ENCODE measurements at places on chromosomes 4 and X.
A peak's percentile ranks its signal among the peaks of the same experiment; 100 is the strongest.

DNA sequence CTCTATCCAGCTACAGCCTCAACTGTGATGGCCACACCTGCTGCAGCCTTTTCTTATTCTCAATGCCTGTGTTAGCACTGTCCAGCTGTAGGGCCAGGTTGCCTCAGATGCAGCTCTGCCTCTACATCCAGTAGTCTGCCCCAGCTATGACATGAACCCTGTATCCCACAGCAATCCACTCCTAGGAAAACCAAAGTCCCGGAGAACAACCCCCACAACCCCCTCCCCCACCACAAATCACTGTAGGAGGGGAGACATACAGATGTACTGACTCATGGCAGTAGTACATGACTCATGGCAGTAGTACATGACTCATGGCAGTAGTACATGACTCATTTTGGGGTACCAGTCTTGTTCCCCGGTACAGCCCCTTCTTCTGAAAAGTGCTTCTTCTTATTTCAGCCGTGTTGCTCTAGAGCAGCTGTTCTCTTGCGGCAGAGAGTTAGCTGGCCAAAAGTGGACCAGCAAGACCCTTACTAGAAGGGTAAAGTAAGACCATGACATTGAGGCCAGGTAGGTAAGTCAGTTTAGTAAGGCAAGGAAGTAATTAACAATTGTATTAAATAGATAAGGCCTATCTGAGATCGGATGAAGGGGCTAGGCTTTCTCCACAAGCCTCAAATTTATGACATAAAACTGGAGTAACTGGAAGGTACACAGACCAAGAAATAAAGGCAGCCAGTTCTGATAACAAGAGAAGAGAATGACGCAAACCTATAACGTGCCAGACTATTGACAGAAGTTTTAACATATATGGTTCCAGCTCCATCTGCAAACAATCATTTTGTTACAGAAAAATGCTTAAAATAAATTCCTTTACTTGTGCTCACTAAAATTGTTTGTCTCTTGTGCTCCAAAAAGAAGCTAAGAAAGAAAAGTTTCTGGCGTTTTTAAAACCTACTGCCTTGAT lies 221.4 kb downstream of the TACR3 start:
- peak; percentile 33 for DNase-seq

DNA sequence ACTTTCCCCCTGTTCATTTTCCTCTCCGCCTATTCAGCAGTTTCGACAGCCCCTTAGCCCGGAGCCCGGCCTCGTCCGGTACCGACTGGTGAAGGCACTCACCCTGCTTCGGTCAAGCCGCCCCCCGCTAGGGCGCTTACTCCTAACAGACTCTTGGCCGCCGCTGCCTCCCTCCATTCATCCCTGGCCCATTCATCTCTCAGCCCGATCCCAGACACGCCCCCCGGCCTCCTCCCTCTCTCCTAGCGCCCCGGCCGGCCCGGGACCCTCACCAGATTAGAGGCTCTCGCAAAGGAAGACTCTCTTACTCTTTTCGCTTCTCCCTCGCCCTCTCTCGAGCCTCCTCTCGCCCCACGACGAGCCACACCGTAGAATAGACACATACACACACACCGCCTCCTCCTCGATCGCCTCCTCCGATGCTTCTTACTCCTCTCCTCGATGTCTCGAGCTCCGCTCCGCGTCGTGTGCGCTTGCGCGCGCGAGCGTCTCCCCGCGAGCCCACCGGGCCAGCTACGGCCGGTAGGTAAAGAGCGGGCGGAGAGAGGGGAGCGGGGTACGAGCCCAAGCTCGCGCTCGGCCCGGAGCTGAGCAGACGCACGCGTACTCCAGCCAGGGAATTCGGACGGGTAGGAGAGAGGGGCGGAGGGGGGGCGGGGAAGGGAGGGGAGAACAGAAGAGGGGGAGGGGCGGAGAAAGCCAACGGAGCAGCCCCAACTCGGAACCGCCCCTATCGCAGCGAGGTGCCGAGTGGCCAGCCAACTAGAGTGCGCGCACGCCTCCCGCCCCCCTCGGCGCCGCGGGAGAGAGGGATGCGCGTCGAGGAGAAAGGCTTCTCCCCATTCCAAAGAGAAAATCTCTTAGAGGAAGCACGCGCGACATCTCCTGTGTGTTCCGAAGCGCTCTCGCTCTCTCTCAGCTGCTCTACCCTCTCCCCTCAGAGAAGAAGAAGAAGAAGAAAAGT lies at the start of gene WNK3:
TSS of gene WNK3 (minus strand) at position 633 of the 964 bp plus-strand sequence.
- DNase-seq = peak; percentile 81

DNA sequence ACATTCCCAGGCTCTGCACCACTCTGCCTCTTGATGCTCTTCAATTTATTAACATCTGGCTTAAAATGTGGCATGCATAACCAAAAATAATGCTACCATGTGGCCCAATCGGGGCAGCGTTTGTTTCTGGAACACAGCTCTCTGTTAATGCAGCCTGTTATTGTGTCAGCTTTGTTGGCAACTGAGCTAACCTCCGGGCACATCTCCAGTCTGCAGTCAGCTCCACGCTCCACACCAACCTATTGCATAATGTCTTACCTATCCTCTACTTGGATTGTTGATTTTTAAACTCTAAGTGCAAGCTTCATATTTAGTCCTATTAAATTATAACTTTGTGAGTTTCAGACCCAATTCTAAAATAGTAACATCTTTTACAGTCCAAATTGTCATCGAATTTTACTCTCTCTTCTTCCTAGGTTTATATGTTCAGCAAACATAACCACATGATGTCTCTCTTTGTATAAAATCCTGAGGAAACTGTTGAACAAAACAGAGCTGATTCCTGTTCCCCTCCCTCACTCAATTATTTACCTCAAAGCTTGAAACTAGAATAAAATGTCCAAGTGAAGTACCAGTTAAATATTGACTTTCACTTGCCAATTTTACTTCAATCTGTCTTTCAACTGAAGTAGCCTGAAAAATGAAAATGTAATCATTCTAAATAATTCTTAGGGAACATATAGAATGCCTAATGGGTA lies 92.2 kb upstream of the RAPGEF2 start:
- no peak for DNase-seq

GRCh38 chr4:66279084-66279483 lies 608.8 kb upstream of the EPHA5 start:
- no peak for DNase-seq

- no peak for DNase-seq
Measured at GRCh38 chr4:115274545-115274944, 161.1 kb upstream of the NDST4 start.

- no peak for DNase-seq
Measured at GRCh38 chr4:140995058-140995457, 138.2 kb downstream of the RNF150 start.

DNA sequence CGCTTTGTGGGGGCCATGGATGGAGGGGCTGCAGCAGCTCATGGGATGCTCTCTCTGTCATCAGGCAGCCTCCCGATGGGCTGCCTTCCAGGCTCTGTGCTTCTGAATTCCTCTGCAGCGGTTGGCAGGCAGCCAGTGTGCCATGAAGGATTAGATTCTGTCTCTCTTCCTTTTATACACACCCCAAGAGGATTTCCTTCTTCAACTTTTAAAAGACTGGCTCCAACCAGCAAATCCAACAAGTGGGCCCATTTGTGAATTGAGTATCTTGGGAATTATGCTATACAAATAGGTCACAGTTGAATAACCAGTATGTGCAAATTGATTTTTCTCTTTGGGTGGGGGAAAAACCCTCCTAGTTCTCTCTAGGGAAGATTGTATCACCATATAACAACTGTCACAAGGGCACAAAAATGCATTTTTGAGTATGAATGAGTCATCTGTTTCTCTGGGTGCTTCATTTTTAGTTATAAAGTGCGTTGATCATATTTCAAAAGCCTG lies 96.8 kb upstream of the FAT1 start:
- DNase-seq = no peak

DNA sequence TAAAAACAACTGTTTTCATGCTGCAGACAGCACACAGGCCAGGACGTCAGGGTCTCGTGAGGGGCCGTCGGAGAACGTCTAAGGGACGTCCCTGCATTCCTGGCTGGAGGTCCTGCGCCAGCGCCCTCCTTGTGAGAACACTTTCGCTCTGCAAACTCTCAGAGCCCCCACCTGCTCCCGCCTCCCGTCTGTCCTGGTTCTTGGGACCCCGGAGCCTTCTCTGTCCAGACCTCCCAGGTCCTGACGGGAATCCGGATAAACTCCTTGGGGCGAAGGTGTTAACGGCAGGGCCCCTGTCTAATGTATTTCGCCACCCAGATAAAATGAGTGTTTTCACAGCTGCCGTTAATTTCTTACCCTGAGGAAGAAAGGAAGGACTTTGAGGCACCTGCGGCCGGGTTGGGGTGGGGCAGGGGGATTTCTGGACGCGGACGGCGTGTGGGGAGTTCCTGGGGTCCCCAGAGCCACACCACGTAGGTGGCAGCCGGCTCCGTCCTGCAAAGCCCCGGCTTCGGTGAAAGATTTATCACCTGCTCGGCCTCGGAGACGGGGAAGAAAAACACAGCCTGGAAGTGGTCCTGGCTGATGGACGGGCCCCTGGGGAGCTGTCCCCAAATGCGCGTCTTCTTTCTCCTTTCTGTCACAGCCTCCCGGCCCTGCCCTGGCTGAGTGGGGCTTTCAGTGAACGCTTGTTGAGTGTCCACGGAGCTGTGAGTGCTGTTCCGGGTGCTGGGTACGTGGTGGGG lies 35.1 kb upstream of the PPP2R3B start:
- no peak for DNase-seq

GRCh38 chrX:100350704-100351489 lies 59.2 kb downstream of the PCDH19 start:
- DNase-seq = no peak

- DNase-seq = no peak
Measured at GRCh38 chr4:168731706-168732414, 235.0 kb downstream of the PALLD start.

GRCh38 chr4:188647820-188648370 lies 508.7 kb downstream of the TRIML1 start:
- DNase-seq = no peak

- DNase-seq = no peak
Measured at GRCh38 chrX:118038614-118039365, 77.8 kb downstream of the KLHL13 start.

GRCh38 chr4:92101737-92102172 lies 202.0 kb upstream of the GRID2 start:
- DNase-seq = no peak

DNA sequence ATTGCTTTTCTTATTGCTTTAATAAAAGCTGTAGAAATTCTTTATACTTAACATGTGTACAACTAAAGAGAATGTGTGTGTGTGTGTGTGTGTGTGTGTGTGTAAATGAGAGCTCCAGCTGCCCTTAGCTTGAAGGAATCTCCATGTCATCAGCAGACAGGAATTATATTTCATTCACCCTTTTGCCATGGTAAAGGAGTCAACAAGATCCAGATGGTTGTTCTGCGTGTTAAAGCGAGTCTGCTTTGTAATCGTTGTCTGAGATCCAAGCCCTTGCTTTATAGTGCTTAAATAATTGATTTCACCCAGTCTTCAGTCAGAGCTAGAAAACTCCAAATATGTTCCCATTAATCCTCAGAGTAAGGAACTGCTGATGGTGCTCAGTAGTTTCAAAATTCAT lies 285.5 kb downstream of the PDGFC start:
- DNase-seq = no peak

DNA sequence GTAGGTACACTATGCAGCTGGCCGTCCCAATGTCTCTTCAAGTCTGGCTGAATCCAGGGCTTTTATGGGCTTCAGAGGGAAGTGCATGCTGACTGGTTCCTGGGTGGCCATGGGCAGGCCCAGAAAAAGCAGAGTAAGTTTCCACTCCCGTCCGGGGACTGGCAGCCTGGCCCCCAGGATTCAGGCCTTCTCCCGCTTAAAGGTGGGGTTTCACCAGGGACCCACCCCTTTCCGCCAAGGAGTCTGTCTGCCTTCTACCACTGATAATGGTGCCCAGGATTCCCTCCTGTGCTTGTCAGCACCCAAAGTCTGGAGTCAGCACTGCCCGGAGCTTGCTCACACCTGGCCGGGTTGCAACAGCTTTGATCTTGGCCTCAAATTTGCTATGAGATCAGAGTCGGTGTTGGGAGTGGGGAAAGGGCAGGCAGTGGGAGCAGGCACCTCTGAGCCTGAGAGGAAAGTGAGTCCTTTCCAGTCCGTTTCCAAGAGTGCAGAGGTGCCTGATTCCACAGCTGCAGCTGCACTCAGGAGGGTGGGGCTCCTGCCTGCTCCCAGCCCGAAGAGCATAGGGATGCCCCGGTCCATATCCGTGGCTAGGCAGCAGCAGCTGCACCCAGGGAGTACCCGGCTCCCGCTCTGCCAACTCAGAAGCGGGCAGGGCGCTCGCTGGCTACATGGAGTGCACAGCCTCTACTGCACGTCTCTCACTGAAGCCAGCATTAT lies 1344.3 kb upstream of the ADGRL3 start:
- DNase-seq = peak; percentile 65

GRCh38 chrX:74505437-74505836 lies 84.1 kb downstream of the SLC16A2 start:
- DNase-seq = no peak

DNA sequence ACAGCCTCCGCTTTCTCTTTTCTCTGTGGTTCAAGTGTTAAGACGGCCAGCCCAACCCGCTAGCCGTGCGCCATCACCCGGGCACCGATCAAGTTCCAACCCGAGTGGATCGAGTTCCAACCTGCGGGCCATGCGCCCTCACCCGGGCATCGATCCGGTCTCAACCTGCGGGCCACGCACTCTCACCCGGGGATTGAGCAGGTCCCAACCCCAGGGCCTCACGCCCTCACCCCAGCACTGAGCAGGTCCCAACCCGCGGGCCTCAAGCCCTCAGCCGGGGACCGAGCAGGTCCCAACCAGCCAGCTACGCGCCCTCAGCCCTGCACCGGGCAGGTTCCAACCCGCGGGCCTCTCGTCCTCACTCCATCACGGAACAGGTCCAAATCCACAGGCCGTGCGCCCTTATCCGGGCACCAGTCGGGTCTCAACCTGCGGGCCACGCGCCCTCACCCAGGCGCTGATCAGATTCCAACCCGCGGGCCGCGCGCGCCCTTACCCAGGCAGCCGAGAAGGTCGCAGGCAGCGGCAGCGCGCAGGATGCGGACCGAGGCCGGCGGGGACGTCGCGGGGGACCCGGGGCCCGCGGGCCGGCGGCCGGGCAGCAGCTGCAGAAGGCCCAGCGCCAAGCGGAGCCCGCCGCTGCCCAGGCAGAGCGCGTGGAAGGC lies 443 bp downstream of the GPR143 start:
- DNase-seq = no peak

- DNase-seq = no peak
Measured at GRCh38 chrX:2589186-2590020, 88.6 kb upstream of the DHRSX start.

DNA sequence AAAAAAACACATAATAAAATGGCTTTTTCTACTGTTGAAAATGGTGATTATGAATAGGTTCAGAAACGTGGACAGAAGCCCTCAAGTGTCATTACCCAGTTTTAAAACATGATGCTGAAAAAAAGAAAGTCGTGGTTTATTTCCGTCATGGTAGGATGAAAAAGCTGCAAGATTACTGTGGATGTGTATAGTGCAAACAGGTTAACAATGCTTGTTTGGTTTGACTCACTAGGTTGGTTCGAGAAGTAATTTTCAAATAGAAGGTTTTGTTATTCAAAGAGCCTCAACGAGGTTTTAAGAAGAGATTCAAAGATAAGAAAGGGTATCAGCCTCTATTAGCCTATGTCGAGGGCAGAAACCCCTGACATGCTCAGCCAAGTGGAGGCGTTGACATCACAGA lies 2.5 kb upstream of the RXFP1 start:
- DNase-seq = no peak
